ENCODE measurements at places on chromosomes 13 and 19. TPM values are rescaled to one million over a fixed set of nuclear protein-coding genes. Genes with fewer than 3 reads are reported as not detected.
A peak's percentile ranks its signal among the peaks of the same experiment; 100 is the strongest.

DNA sequence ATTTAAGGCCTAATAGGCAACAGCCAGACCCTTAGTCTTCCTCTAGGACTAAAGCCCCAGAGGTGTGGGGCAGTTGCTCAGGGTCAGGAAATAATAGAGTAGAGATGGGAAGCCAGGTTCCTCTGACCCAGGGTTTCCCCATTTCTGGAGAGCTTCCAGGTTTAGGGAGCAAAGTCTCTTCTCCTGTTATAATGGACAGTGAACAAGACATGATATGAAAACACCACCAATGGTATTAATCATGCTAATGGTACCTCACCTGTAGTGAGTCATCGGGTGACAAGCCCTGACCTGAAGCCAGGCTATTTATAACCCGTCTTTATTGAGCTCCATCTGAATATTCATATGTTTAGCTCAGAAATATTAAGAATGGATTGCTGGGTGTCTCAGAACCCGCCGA, 24.6 kb downstream of the BICRA start:
- no peak for DNase-seq

SLC6A16 gene
- total RNA-seq: 1.7 TPM

DNA sequence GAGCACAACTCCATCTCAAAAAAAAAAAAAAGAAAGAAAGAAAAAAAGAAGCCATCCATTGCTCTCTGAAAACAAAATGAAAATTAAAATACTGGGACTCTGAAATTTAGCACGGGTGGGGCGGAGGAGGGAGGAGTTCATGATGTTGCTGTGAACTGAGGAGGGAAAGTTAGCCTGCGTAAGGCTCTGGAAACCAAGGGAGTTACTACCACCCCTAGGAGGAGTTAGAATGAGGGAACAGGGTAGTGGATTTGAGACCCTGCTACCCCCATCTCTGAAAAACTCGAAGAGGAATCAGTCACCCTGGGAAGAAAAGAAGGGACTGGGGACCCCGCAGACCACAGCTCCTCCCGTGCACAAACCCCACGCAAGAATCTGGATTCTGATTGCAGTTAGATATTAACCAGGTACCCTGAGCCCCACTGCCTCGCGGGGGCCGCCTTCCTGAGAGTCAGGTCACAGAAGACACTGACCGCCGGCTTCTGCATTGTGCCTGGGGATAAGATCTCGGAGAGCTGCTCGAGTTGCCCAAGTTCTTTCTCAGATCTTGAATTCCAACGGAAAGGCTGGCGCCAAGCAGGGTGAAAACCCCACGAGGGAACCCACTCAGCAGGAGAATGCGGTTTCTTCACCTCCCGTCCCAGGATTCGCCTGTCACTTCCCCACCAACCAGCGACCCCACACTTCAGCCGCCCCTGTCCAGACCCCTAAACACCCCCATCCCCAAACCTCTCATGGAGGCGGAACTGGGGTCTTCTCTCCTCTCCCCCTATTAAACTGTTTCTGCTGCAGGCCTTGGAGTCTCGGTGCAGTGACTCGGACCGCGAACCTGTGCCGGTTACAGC, 870 bp downstream of the ZNF442 start:
- DNase-seq: no peak

MCEMP1 gene
- 2.2 TPM for total RNA-seq

ZNF415 gene
- total RNA-seq: 9.1 TPM

GRCh38 chr13:32790731-32791130, 204.5 kb downstream of the PDS5B start:
- DNase-seq: no peak

- DNase-seq: no peak
Observed at GRCh38 chr19:2791876-2792275, 6.6 kb downstream of the THOP1 start.

CALR3 gene
- total RNA-seq: not detected

- peak; percentile 43 for DNase-seq
Observed at GRCh38 chr19:32858559-32858958, 11.0 kb downstream of the SLC7A9 start.

RAP2A gene
- 34.0 TPM for total RNA-seq

ISOC2 gene
- total RNA-seq: 23.1 TPM

- DNase-seq: no peak
Observed at GRCh38 chr13:87124785-87125074, 546.4 kb upstream of the SLITRK5 start.

- DNase-seq: no peak
Observed at GRCh38 chr13:31797154-31797775, 57.9 kb downstream of the RXFP2 start.

RNF17 gene
- 0.14 TPM for total RNA-seq

DNA sequence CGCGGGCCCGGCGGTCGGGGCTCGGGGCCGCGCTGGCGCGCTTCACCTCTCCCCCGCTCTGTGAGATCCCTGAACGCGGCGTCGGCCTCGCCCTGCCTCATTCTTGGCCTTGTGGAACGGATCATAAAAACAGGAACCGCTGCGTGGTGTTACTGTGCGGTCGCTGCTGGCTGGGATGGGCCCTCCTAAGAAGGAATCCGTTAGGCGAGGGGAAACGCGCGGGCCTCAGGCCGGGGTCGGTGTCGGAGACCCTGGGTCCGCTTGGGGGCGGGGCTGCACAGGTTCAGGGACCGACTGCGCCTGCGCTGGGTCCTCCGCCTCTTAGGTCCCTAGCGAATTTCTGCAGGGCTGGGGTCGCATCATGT, 381 bp downstream of the CKAP2 start:
- peak; percentile 90 for DNase-seq

GRCh38 chr19:10706990-10707389, 5.8 kb downstream of the QTRT1 start:
- no peak for DNase-seq

DNA sequence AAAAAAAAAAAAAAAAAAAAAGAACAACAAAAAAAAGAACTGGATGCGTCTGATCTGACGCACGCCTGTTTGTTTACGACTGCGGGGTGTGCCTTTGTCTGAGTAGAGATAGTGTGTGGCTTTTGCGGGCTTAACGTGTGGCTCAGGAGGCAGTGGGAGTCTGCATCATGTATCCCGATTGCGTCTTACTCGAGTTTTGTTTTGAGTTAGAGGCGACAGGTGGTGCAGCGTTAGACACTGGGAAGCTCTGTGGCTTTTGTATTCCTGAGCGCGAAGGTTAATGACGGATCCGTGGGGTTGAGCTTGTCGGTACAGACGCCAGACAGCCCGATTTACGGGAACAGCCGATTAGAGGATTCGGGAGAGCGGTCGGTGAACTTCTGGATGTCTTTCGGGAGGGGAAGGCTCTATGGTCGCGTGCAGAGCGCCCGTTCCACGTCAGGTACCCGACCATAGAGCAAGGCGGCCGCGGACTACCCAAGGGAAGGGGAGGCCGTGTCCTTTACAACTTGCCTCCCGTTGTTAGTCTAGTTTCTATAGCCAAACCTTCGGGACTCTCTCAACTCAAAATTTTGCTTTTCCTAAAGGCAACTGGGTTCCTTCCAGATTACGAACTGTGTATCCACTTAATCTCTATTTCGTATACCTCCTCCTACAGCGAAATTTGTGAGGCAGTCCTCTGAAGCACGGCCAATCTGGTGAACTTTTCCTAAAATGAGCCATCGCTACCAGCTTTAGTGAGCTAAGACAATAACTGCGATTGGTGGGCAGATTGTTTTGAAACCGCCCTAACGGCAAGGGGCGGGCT, 926 bp upstream of the HNRNPUL1 start:
- DNase-seq: peak; percentile 90

DNA sequence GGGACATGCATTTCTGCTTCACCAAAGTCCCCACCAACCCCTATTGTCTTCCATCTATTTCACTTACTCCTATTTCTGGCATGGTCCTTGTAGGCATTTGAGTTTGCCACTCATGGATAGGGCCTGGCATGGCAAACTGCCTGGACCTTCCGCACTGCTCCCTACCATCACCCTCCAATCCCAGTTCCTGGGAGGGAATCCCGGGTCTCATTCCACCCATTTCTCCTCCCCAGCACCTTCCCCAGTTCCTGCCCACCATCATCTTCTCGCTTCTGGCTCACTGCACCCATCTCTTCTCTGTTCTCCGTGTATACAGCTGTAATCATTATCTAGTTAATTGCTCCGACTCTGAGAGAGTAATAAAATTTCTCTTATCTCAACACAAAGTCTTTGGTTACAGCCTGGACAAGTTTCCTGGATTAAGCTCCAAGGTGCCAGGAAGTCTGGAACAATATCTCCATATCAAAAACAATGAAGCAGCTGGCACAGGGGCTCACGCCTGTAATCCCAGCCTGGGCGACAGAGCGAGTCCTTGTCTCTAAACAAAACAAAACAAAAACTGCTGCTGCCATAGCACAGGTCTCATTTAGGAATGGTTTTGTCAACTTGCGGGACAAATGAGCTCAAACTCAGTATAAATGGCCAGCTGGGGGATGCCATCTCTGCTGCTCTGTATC, 17.0 kb upstream of the COX7A1 start:
- no peak for DNase-seq

ACP7 gene
- not detected for total RNA-seq

SLC17A7 gene
- total RNA-seq: 2.8 TPM

DNA sequence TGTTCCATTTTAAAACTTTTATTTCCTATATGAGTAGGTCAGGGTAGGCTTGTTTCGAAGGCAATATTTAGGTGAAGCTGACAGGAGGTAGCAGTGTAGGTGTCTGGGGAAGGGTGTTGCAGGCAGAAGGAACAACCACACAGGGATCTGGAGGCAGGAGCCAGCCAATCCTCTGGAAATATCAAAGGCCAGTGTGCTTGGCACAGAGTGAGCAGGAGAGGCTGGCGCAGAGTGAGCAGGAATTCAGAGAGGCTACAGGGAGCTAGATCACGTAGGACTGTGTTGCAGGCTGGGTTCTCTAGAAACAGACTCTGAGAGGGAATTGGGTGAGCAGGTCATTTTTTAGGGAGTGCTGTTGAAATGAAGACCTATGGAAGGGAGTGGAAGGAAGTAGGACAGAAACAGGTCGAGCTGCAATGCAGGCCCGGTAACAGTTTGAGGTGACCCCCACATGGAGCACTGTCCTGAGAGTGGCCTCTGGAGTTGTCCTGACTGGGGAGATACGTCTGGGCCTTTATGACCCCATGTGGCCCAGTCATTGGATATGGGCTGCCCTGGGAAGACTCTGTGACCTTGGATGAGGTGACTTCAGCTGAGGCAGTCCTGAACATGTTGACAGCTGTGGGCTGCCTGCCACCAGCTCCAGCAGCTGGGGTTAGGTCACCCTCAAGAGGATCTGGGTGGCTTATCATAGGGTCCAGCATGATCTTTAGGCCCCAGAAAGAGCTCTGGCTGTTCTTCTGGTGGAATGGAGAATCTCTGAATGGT, 51.7 kb downstream of the ERCC5 start:
- DNase-seq: no peak

Data from posterior vena cava (tissue), 2 donors.